T1000 (cell line): ENCODE measurements at places on chromosomes 4 and X.

DNA sequence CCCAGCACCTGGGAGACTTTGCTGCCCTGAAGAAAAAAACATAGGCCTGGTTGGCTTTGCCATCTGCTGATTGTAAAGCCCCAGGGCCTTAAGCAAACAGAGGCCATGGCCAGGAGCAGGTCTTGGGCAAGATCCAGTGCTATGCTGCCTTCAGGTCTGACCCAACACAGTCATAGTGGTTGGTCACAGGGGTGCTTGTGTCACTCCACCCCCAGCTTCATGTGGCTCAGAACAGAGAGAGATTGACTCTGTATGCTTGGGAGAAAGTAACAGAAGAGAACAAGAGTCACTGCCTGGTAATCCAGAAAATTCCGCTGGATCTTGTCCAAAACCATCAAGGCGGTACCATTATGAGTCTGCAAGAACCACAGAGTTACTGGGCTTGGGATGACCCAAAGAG lies 24.4 kb upstream of the SMARCA5 start:
- no peak for DNase-seq

DNA sequence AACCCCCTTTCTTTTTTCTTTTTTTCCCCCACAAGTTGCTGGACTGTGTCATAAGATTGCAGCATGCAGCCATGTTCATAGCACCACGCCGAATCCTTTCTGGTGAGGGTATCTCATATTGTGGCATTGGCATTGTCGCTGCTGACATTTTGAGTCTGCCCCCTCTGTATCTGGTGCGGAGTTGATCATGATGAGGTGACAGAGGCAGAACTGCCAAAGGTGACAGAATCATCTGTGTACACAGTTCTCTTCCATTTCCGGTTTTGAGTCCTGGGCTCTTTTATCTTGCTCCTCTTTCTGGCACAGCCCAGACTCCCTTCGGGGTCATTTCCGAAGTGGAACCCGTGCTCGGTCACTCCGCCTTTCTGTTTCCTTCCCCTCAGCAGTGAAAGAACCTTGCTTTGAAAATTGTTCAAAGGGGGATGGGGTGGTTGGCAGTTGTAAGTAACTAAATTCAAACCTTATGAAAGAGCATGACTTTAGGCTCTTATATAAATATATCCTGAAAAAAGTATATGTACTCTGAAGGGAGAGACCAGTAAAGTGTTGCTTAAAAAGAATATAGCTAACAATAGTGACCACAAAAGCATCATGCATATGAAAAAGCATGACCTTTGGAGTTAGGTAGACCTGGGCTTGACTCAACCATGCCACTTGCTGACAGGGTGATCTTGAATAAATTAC lies 55.0 kb upstream of the BMP2K start:
- no peak for DNase-seq

DNA sequence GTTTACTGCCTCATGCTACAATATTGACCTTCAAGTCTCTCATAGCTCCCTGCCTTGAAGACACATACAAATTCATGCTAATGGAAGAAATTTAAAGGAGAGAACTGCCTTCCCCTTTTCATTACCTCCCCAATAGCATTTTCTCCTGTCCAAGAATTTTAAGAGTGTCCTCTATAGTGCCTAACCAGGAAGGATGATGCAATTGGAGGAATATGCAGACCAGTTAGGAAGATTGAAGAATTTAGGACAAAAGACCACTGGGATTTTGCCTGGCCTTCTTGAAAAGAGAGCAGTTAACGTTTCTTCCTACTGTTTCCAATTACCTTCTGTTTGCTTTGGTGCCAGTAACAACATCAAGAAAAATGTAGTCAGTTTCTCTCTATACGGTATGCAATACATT lies 443.9 kb downstream of the INPP4B start:
- no peak for DNase-seq

- DNase-seq: no peak
These were observed 90.7 kb downstream of the CLDN22 start for GRCh38 chr4:183229397-183229796.

- DNase-seq: no peak
These were observed 64.6 kb downstream of the SYNPO2 start for GRCh38 chr4:118953276-118953675.

DNA sequence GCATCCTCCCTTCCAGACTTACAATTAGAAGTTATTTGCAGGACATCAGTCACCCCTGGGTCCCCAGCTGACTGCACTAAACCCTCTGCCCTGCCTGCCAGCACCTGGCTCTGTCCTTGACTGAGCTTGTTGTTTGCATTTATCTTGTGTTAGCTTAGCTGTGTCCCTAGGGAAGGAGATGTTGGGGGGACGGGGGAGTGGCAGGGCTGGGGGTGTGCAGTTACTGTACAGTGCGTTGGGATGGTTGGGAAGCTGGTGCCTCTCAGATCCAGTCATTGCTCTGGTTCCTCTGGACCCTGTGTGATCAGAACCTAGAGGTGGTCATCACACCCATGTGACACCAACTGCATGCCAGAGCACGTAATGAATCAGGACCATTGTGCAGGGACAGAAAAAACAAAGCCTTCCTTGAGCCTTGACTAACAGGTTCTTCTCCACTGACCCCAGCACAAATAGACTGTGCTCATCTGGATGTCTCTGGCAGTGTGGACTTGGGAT lies 32.7 kb upstream of the PROM1 start:
- no peak for DNase-seq

DNA sequence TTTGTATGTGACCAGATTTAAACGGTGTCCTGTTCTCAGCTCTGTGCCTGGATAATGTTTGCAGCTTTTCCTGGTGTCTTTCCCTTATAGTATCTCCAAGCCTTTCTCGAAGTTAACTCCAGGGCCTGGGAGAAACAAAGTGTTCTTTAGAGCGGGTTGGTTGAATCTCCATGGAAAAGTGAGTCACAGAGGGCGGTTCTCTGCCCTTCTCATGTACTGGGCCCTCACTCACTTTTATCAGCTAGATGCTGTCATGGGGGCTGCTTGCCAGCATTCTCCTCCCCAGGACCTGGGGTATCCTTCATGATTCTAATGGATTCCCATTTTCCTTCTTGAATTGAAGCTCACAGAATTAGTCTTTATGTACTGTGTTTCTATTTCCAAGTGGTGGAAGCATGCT lies 46.1 kb upstream of the MAGEC2 start:
- DNase-seq: no peak

DNA sequence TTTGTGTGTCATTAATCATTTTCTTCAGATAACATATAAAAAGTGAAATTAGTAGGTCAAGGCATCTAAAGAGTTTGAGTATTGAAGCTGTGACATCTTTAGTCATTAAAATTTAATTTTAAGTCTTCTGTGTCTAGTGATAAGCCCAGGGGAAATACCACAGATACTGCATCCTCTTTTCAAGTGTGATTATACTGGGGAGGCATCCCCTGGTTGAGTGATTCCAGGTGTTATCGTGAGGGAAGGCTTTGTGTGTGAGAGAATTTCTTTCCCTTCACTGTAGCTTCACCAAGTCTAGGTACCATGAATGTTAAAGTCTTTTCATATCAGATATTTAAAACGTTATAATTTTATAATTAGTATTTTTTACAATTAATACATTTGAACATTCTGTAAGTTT lies 193.4 kb downstream of the FRAS1 start:
- no peak for DNase-seq
